AG08395 (cell line): ENCODE measurements at places on chromosomes 1 and 21.

DNA sequence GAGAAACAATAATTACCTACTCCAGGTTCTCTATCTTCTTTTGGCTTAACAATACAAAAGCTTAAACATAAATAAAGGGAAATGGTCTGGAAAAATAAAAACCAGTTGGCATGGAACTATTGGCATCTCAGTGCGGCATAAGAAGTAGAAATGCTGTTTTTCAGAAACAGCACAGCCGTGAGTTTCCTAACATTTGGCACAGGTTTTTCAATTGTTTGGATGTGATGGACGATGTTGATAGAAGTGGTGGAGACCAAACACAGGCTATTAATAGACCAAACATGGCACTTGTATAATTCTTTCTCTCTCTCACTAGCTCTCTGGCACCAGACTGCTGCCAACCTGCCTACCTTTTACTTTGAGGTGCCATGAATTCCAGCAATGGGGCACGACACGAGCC lies 36.2 kb downstream of the KCNN3 start:
- DNase-seq: no peak

DNA sequence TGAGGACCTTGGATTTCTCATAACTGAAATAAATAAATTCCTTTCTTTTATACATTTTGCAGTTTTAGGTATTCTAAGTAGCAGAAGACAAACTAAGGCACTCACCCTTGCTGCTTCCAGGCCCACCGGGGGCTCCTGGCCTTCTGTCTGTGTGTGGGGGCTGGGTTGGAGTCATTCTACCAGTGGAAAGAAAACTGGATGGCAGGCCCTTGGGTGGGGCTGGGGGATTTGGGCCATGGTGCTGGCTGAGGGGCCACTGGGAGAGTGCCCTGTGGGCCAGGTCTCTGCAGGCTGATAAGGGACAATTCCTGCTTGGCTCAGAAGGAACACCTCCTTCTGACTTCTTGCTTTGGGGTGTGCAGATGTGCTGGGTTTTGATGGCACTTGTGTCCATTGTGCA lies 54.0 kb upstream of the CSF3R start:
- DNase-seq: no peak

DNA sequence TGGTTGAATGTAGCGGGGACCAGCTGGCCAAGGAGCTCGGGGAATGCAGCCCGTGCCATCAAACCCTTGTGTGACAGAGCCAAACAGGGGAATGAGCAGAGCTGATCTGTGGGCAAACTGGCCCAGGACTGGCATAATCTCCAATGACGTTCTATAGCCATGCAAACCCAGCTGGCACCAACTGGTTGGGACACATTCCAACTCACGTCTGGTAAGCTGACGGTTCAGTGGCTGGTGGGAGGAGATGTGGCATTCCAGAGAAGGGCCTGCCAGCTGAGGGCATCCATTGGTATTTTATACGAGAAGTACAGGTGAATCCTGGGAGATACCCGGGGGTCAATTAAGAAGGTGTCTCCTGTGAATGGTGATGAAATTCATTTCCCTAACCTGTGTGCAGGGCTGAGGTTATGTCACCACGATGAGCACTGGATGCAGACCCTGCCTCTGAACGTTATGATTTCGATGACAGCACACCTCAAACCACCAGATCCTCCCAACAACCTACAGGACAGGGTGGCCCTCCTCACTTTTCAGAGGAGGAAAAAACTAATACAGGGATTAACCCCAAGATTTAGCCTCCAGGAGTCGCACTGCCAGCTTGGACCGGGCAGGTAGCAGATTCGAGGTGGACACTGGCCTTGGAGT lies 39.0 kb upstream of the RUNX3 start:
- DNase-seq: no peak

GRCh38 chr1:152112885-152113432 lies 2.3 kb downstream of the TCHH start:
- no peak for DNase-seq

DNA sequence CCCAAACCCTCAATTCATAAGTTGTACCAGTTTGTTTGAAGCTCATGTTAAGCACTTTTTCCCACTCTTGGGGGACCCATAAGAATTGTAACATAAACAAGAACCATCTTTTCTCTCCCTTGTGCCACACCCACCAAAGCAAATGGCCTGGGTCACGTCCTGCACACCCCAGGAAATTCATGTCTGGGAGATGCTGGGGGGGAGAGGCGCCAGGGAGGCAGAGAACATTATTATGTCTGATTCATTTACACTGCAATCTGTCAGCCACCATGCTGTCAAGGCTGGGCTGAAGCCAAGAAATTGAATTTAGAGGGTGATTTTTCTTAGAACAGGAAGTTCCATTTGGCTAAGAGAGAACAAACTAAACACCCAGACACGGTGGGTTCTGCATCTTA lies 37.2 kb upstream of the IPO9 start:
- DNase-seq: peak; percentile 67

DNA sequence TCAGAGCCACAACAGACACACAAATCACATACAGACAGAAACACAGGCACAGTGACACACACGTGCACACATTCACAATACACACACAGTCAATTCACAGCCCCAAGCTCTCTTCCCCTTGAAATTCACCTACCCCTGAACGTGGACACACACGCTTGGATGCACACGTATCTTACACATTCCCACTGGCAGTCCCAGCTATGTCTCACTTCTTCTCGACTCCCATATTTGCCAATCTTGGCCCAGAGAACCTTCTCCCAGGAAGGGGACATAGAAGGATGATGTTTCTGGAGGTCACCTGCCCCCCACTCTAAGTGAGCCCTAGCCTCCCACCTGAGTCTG lies 1.6 kb downstream of the CRYBG2 start:
- no peak for DNase-seq

- no peak for DNase-seq
Observed at GRCh38 chr1:30149226-30149625, 574.2 kb downstream of the MATN1 start.

DNA sequence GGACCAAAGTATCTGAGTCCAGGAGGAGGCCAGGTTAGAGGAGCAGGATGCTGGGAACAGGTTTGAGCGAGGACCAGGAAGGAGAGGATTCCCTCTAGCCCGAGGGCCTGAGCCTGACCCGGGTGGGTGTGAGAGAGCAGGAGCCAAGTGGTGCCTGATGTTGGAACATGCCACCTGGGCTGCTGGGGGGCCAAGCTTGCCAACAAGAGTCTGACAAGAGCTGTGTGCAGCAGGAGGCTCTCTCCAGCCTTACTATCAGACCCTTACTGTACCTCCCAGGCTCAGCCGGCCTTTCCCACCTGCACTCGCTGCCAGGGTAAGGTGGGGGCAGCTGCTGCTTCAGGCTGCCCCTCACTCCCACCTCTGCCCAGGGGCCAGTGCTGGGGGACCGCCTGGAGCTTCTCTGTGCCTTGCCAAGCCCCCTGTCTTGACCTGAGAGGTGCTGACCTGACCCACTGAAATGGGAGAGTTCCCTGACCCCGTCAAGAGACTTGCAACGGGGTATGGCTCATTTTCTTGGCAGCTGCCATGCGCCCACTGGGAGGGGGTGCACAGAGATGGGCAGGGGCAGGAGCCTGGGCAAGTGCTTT lies 159.6 kb upstream of the VAMP3 start:
- no peak for DNase-seq
